Prostate gland (tissue), 2 donors: ENCODE measurements at places on chromosomes 13 and 19.

DNA sequence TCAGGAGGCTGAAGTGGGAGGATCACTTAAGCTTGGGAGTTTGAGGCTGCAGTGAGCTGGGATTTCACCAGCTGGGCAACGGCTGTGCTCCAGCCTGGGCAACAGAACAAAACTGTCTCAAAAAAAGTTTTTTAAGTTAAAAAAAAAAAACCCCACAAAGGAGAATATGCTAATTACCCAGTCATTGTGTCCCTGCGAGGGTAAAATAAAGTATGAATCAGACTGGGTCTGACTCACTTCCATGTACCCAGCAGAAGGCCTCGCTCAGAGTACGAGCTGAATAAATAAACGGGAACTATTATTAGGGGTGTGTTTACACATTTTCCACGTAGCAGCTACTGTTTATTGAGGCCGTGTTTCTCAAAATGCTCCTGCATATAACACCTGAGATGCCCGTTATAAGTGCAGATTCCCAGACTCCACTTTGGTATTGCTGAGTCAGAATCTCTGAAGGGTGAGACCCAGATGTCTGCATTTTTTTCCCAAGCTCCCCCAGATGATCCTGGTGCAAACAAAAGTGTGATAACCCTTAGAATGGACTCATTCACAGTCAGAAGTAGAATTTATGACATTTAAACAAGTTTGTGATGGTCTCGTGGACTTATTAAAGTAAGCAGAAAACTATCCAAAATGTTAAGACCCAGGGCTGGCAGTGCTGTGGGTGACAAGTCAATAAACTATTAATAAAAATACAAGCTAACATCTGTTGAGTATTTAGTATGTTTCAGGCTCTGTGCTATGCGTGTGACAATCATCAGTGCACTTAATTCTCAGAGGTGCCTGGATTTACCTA lies 28.2 kb downstream of the KCNC3 start:
- no peak overlapping the region for H3K4me3 ChIP-seq
- no peak overlapping the region for H3K27ac ChIP-seq
- DNase-seq = peak; percentile 33
- H3K27me3 ChIP-seq = no peaks in the 10 kb centered on the region
- H3K4me1 ChIP-seq = no peaks in the 10 kb centered on the region

- H3K4me3 ChIP-seq = peak overlapping the region; percentile 60
- H3K36me3 ChIP-seq = no peaks in the 10 kb centered on the region
- H3K4me1 ChIP-seq = no peaks in the 10 kb centered on the region
These were observed 33.5 kb downstream of the ZSWIM9 start for GRCh38 chr19:48203794-48204628.

GRCh38 chr19:13051557-13052165 lies 51.0 kb downstream of the LYL1 start:
- H3K27me3 ChIP-seq = no peaks in the 10 kb centered on the region
- peak overlapping the region; percentile 95 for H3K27ac ChIP-seq
- H3K4me3 ChIP-seq = peak overlapping the region; percentile 9
- peaks cover 70% of the 10 kb centered on the region for H3K4me1 ChIP-seq
- DNase-seq = peak; percentile 75

- no peaks in the 10 kb centered on the region for H3K36me3 ChIP-seq
- no peak for DNase-seq
- no peaks in the 10 kb centered on the region for H3K4me1 ChIP-seq
- no peaks in the 10 kb centered on the region for H3K27me3 ChIP-seq
- no peak overlapping the region for H3K27ac ChIP-seq
These were observed 32.2 kb downstream of the CDADC1 start for GRCh38 chr13:49279885-49280284.

GRCh38 chr13:98345107-98345935 lies 168.3 kb upstream of the RNF113B start:
- no peak overlapping the region for H3K27ac ChIP-seq
- no peaks in the 10 kb centered on the region for H3K27me3 ChIP-seq
- H3K36me3 ChIP-seq = no peaks in the 10 kb centered on the region
- DNase-seq = no peak

- no peaks in the 10 kb centered on the region for H3K27me3 ChIP-seq
- no peak overlapping the region for H3K27ac ChIP-seq
- no peaks in the 10 kb centered on the region for H3K36me3 ChIP-seq
- DNase-seq = no peak
- no peaks in the 10 kb centered on the region for H3K4me1 ChIP-seq
These were observed 819.2 kb downstream of the LIG4 start for GRCh38 chr13:107395927-107396662.

DNA sequence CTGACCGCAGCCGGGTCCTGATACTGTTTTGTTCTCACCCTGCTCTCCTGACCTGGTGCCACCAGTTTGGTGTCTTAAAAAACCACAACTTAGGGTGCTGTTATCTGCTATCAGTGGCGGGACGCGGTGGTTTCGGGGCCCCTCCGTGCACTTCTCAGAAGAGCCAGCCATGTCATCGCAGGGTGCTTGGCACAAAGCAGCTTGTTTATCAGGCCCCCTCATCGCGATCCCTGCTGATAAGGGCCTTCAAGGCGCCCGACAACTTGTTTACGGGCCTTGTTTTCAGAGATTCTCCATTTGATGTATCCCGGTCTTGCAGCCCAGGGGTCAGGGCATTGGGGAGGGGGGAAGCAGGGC lies 58.1 kb upstream of the KLF2 start:
- H3K4me1 ChIP-seq = no peaks in the 10 kb centered on the region
- no peaks in the 10 kb centered on the region for H3K27me3 ChIP-seq
- DNase-seq = no peak
- no peak overlapping the region for H3K27ac ChIP-seq
- no peaks in the 10 kb centered on the region for H3K36me3 ChIP-seq
- H3K4me3 ChIP-seq = no peak overlapping the region

DNA sequence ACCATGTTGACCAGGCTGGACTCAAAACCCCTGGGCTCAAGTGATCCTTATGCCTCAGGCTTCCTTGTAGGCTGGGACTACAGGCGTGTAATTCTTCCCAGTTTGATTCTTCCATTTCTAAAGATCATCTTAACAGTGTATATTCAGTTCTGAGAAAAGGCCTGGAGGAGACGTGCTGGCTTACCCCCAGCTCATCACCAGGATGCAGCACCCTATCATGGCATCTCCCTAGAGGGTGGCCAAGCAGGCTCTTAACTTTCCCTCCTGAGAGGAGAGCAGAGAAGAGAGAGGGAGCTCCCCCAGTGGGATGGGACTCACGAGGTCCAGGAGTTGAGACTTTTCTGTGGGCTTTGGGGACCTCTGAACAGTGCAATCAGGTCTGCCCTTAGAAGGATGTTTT lies 2.1 kb upstream of the TUBA3C start:
- no peak overlapping the region for H3K27ac ChIP-seq
- no peaks in the 10 kb centered on the region for H3K27me3 ChIP-seq
- no peaks in the 10 kb centered on the region for H3K4me1 ChIP-seq
- peak; percentile 0 for DNase-seq
- no peaks in the 10 kb centered on the region for H3K36me3 ChIP-seq

GRCh38 chr19:50659318-50660087 lies 10.3 kb downstream of the C19orf81 start:
- DNase-seq = no peak
- H3K4me3 ChIP-seq = no peak overlapping the region
- no peaks in the 10 kb centered on the region for H3K4me1 ChIP-seq
- H3K27me3 ChIP-seq = no peaks in the 10 kb centered on the region
- H3K36me3 ChIP-seq = no peaks in the 10 kb centered on the region
- no peak overlapping the region for H3K27ac ChIP-seq

GRCh38 chr13:70107125-70107497 lies 515 bp upstream of the ATXN8OS start:
- no peaks in the 10 kb centered on the region for H3K4me1 ChIP-seq
- no peak overlapping the region for H3K4me3 ChIP-seq
- DNase-seq = no peak
- no peak overlapping the region for H3K27ac ChIP-seq

DNA sequence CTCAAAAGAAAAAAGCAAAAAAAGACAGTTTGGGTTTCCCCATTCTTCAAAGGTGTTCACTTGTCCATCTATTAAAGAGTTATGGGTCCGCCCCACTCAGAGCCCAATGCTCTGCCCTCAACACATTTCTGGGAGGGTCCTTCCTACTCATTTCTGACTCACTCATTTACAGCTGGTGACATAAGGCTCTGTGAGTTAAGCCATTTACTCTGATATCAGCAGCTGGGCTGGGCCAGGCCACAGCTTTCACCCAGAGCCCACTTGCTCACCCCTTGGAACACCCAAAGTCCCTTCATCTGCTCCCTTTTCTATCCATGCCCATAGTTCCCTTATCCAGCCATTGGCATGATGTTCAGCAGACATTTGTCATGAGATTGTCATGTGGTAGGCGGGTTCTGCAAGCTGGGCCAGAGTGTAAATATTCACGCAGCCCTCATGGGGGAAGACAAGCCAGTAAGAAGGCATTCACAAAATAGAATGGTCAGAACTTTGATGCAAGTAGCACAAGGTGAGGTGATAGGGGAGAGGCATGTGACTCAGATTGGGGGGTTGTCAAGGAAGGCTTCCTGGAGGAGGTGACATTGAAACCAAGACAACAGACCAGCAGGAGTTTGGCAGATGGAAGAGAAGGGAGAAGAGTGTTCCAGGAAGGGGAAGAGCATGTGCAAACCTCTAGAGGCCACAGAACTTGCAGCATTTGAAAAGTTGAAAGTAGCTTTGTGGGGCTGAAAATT lies 5.9 kb downstream of the MAST1 start:
- peaks cover 12% of the 10 kb centered on the region for H3K27me3 ChIP-seq
- DNase-seq = no peak
- no peak overlapping the region for H3K4me3 ChIP-seq
- H3K27ac ChIP-seq = no peak overlapping the region
- no peaks in the 10 kb centered on the region for H3K4me1 ChIP-seq
- no peaks in the 10 kb centered on the region for H3K36me3 ChIP-seq

- H3K27me3 ChIP-seq = no peaks in the 10 kb centered on the region
- no peaks in the 10 kb centered on the region for H3K36me3 ChIP-seq
- no peak for DNase-seq
- peak overlapping the region; percentile 55 for H3K4me3 ChIP-seq
- no peaks in the 10 kb centered on the region for H3K4me1 ChIP-seq
These were observed 460 bp upstream of the ZNF155 start for GRCh38 chr19:43983544-43983911.

- no peaks in the 10 kb centered on the region for H3K36me3 ChIP-seq
- H3K4me1 ChIP-seq = peaks cover 11% of the 10 kb centered on the region
- DNase-seq = no peak
- H3K4me3 ChIP-seq = no peak overlapping the region
- peak overlapping the region; percentile 74 for H3K27ac ChIP-seq
- no peaks in the 10 kb centered on the region for H3K27me3 ChIP-seq
These were observed 11.3 kb upstream of the ITM2B start for GRCh38 chr13:48221686-48222187.

GRCh38 chr13:50403311-50403710 lies 388.1 kb downstream of the KCNRG start:
- H3K4me3 ChIP-seq = no peak overlapping the region
- DNase-seq = no peak
- no peaks in the 10 kb centered on the region for H3K4me1 ChIP-seq
- H3K27me3 ChIP-seq = no peaks in the 10 kb centered on the region
- no peaks in the 10 kb centered on the region for H3K36me3 ChIP-seq

- no peak for DNase-seq
- H3K4me3 ChIP-seq = no peak overlapping the region
- no peaks in the 10 kb centered on the region for H3K36me3 ChIP-seq
- no peaks in the 10 kb centered on the region for H3K4me1 ChIP-seq
- H3K27ac ChIP-seq = no peak overlapping the region
These were observed 12.8 kb downstream of the SCGB2B2 start for GRCh38 chr19:34664168-34664567.

- H3K27me3 ChIP-seq = no peaks in the 10 kb centered on the region
- H3K27ac ChIP-seq = no peak overlapping the region
- H3K4me1 ChIP-seq = no peaks in the 10 kb centered on the region
- no peak for DNase-seq
These were observed 5.2 kb downstream of the TMEM255B start for GRCh38 chr13:113763961-113764792.
